Fibroblast of skin of left quadriceps (primary cell): ENCODE measurements at places on chromosomes 12 and 14.

DNA sequence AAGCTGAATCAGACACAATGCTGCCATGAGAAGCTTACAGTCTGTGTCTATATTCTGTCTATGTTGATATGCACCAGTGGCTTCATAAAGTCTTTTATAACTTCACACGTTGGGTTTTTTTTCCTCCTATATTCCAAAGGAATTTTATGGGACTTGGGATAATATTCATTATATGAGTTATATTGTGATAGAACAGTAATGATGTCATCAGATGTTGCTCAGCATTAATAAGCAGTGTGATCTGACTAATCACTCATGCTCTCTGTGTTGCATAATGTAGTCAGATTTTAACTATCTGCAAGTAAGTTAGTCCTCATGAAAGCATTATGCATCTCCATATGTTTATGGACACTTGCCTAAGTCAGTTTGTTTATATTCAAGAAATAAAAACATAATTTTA lies 159.6 kb downstream of the PLCZ1 start:
- peak; percentile 43 for DNase-seq

GRCh38 chr12:103928682-103929045 lies 1.5 kb upstream of the HSP90B1 start:
- no peak for DNase-seq

DNA sequence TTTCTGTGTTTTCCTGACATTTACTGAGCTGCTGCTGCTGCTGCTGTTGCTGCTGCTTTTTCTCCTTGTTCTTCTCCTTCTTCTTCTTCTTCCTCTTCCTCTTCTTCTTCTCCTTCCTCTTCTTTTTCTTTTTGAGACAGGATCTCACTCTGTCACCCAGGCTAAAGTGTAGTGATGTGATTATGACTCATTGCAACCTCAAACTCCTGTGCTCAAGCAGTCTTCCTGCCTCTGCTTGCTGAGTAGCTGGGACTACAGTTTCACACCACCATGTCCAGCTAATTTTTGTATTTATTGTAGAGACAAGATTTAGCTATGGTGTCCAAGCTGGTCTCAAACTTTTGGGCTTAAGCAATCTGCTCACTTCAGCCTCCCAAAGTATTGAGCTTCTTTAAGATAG lies 95.8 kb downstream of the TMTC3 start:
- peak; percentile 14 for DNase-seq

DNA sequence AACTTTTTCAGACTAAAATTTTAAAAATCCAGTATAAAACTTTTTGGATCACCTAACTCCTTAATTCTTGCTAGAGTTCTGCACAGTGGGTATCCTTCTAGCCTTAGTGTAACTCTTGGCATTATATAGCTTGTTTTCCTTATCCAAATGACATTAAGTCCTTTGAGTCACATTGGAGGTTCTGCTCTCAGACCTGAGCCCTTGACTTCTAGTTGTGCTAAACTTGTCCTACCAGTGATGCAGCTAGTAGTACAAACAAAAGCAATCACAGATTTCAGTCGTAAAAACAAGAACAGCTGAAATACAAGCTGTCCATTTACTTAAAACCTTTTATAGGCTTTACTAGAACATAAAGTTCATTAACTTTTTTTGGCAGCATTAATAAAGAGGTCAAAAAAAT lies 10.5 kb downstream of the ZBTB1 start:
- no peak for DNase-seq

DNA sequence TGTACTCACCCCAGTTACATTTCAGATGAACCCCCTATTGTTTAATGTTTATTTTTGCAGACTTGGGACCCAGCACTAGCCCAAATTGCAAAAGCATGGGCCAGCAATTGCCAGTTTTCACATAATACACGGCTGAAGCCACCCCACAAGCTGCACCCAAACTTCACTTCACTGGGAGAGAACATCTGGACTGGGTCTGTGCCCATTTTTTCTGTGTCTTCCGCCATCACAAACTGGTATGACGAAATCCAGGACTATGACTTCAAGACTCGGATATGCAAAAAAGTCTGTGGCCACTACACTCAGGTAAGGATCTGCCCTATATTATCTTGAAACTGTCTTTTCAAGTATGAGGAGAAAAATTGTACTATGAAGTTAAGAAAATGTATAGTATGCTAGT lies 1.2 kb downstream of the GLIPR1 start:
- peak; percentile 42 for DNase-seq
